ENCODE measurements at places on chromosomes 6 and 20. TPM values are rescaled to one million over a fixed set of nuclear protein-coding genes. Genes with fewer than 3 reads are reported as not detected.

Gene TNFRSF6B
- 31.5 TPM for total RNA-seq

- DNase-seq: no peak
These were observed 28.9 kb downstream of the IRAK1BP1 start for GRCh38 chr6:78896227-78896626.

GRCh38 chr6:1188199-1188598, 123.7 kb upstream of the FOXQ1 start:
- no peak for DNase-seq

Gene TFAP2A
- total RNA-seq: 2.6 TPM

DNA sequence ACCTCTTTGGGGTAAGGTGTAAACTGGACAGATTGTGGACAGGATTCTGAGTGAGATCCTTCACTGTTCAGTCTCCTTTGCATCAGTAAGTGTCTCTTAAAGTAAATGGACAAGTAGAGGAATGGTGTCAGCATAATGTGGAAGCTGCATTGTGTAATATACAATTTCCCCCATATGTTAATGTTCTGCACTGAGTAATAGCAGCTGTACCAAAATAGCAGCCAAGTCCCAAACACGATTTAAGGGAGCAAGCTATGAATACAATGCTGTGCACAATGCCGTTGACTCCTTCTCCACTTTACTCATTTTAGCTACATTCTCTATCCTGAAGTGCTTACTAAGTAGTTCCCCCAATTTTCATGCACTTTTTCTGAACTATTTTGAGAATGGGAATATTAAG, 21.1 kb upstream of the TRIM26 start:
- DNase-seq: no peak

DNA sequence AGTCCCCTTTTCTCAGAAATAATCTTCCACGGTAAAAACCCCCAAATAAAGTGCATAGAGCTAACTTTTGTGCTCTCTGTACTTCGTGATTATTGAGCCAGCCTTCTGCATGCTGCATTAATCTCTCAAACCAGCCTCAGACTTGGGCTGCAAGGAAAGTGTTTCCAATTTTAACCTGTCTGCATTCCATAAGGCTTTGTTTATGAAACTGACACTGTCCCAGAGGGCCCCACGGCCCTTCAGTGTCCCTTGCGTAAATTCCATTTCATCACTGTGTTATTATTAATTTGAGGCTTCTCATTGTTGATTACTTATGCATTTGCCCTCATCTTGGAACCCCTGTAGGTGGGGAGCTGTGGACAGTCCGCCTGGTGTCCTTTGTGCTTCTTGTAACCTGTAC, 15.6 kb upstream of the SNRPB2 start:
- no peak for DNase-seq

All from fibroblast of villous mesenchyme (primary cell).